Lung microvascular endothelial cell (primary cell): ENCODE measurements at places on chromosomes 1 and 21. TPM values are rescaled to one million over a fixed set of nuclear protein-coding genes. Genes with fewer than 3 reads are reported as not detected.

Gene KCNA2
- not detected in 2 replicates for total RNA-seq

Gene EDN2
- not detected in 2 replicates for total RNA-seq

Gene KCND3
- 0.20 and 0.44 TPM in 2 replicates for total RNA-seq

Gene LRRC53
- not detected in 2 replicates for total RNA-seq

Gene SLC44A3
- total RNA-seq: 2.0 and 4.8 TPM in 2 replicates

Gene OXCT2
- 2.6 and 4.2 TPM in 2 replicates for total RNA-seq

Gene MCM3AP
- 41.8 and 62.5 TPM in 2 replicates for total RNA-seq
